Left ventricle myocardium inferior (tissue), 1 donor: ENCODE measurements at places on chromosomes 7 and 10.

DNA sequence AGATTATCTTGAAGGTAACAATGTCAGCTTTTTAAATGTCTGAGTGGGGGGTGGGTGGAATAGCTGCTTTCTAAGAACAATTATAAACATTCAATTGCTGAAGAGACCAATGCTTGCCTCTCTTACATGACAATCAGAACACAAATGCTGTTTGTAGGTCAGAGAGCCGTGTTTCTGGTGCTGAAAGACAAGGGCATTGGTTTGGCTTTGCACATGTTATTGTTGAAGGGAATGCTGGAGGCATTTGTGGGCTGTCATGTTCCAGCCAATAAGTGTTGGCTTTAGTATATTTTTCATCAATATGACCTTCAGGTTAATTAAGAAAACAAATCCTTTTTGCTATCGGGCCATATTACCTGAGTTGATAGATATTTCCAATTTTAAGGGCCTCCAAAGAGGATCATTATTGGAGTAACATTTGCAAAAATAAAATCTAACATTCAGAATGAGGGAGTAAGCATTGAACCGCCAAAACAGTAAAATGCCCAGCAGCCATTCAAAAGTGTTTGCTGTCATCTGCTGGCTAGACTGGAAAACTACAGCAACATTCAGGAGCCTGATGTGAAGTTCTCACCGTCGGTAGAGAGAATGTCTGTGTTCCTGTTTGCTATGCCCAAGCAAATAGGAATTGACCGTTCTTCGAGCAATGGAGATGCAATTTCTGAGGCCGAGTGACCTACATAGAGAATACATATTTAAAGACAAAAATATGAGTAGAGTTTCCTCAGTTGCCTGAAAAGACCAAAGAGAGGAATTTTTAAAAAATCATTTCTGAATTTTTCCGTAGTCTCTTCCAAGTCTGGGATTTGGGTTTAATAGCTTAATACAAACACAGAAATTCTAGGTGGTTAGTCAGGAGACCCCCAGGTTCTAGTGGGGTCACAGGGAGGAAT, 118.9 kb downstream of the APBB1IP start:
- no peak for DNase-seq

- no peak for DNase-seq
Measured at GRCh38 chr10:78640796-78641636, 427.8 kb upstream of the ZMIZ1 start.

- no peak for DNase-seq
Measured at GRCh38 chr7:93879356-93879755, 11.2 kb downstream of the TFPI2 start.

- DNase-seq: no peak
Measured at GRCh38 chr10:73262105-73262730, 9.8 kb upstream of the MRPS16 start.

DNA sequence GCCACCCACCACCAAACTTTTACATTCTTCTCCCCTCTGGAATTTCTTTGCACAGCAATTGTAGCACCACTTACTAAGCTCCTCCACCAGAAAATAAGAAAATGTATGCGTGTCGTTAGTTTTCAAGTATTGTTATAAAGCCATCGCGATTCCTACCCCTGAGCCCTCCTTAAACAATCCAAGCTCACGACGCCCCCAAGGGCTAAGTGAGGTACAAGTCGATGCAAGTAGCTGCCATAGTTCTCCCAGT, 1.3 kb downstream of the FRAT2 start:
- DNase-seq: no peak

GRCh38 chr7:141646826-141647480, 55.0 kb downstream of the DENND11 start:
- DNase-seq: no peak

DNA sequence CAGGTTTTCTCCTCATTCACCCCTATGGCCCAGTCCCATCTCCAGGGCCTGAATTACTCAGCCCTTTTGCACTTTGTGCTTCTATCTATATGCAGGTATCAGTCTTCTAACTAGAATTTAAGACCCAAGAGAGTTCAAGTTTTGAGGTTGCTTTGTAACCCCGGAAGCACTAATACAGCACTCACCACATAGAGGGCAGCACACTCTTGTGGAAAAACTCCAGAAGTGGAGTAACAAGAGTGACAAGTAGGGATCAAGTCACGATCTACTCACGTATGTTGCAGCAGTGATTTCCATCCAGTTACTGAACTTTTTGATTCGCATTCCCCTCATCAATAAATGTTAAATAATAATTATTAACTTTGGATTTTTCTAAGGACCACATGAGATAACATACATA, 151.0 kb downstream of the CHCHD3 start:
- DNase-seq: no peak

- no peak for DNase-seq
Measured at GRCh38 chr7:156985101-156985992, 25.1 kb downstream of the MNX1 start.

DNA sequence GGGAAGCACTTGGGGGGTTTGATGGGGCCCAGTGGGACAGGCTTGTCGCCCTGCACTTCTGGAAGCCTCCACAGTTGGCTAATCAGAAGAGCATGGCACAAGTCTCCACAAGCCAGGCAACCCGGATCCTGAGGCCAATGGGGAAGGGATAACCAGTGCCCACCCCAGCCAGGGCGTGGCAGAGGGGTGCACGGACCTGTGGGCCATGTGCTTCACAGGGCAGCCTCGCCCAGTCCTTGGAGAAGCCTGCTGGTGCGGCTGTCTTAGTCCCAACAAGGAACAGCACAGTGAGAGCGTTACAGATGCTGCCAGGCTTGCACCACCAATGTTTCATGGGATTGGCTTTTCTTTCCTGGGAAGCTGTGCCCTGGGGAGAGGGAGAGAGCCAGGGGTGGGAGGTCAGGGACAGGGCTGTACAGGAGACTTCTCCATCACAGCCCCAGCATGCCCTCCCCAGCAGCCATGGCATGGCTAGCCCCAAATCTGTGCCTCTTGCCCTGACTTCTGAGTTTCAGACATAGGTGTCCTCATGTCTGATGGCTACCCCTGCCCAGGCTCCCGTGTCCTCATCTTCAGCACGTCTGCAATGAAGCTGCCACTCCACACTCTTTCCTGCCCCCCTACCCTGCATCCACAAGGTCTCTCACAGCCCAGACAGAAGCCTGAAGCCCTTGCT, 116.0 kb downstream of the PTPN20 start:
- no peak for DNase-seq

DNA sequence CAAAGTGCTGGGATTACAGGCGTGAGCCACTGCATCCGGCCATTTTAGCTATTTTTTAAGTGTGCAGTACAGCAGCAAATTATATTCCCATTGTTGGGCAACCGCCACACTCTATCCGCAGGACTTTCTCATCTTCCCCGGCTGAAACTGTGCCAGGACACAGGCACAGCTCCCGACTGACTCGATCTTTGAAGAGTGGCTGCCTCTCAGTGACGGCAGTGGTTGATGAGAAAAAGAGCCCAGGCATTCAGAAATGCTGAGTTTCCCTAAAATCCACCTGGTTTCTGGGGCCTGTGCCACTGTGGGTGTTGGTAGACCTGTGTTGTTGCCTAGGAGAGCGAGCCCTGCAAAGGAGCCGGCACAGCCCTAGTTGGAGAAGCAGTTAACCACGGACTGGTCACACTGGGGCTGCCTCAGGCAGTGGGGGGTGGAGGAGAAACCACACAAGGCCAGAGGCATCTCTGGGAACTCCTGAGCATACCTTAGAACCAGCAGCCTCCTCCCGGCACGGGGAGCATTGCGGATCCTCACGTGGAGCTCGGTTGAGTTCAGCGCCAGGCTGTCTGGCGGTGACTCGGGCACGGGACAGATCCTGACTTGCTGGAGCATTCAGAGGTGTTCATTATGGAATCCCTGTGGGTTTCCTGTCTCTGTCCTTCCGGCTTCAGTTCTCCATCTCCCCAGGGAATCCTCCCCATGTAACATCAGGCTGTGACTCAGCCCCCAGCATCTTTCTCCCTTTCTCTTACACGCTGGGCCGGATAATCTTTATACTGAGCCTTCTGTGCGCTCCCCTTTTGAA, 16.2 kb downstream of the PFKFB3 start:
- DNase-seq: no peak

GRCh38 chr10:96670786-96671185, 49.5 kb downstream of the PIK3AP1 start:
- no peak for DNase-seq

- no peak for DNase-seq
Measured at GRCh38 chr10:100345570-100346330, 1.3 kb upstream of the SCD start.

GRCh38 chr10:72315611-72316385, 38.9 kb downstream of the DNAJB12 start:
- DNase-seq: no peak

GRCh38 chr10:4448030-4448429, 378.0 kb upstream of the AKR1E2 start:
- no peak for DNase-seq

DNA sequence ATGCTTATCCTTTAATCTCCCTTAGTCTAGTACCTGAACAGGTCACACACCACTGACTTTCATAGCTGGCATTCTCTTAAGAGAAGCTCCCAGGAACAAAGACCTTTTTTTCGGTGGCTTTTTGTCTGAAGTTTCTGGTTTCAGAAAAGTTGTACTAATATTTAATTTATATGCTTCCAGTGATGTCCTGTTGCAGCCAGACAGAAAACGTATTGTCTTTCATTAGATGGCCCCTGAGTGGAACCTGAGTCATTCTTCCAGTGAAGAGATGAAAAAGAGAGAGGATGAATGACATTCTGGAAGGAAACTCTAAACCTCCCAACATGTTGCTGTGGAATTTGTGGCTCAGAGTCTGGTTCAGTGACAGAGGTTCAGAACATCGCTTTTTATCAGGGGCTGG, 274.8 kb upstream of the TAC1 start:
- DNase-seq: no peak

GRCh38 chr7:118372530-118372929, 148.0 kb downstream of the ANKRD7 start:
- DNase-seq: no peak

GRCh38 chr7:137934176-137934826, 67.6 kb downstream of the CREB3L2 start:
- DNase-seq: no peak

- no peak for DNase-seq
Measured at GRCh38 chr10:58742141-58742540, 229.5 kb downstream of the BICC1 start.

- DNase-seq: no peak
Measured at GRCh38 chr10:27440478-27440877, 63.6 kb upstream of the RAB18 start.

GRCh38 chr7:142379201-142379885, 121.5 kb upstream of the PRSS58 start:
- no peak for DNase-seq

GRCh38 chr7:39838326-39838725, 111.7 kb upstream of the CDK13 start:
- DNase-seq: no peak

DNA sequence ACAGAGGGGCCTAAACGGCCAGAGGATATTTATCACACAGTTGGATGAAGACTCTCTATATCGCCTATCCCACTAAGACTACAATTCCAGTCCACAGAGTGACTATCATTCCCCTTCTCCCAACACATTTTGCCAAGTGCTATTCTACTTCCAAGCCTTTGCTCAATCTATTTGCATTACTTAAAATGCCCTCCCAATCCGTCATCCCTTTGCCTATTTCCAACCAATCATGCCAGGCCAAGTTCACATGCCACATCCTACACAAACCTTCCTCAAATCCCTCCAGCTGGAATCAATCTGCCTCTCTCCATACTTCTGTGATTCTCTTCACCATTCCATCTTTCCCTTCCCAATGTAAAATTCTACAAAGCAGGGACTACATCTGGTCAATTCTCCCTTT, 38.2 kb downstream of the SMURF1 start:
- DNase-seq: no peak

DNA sequence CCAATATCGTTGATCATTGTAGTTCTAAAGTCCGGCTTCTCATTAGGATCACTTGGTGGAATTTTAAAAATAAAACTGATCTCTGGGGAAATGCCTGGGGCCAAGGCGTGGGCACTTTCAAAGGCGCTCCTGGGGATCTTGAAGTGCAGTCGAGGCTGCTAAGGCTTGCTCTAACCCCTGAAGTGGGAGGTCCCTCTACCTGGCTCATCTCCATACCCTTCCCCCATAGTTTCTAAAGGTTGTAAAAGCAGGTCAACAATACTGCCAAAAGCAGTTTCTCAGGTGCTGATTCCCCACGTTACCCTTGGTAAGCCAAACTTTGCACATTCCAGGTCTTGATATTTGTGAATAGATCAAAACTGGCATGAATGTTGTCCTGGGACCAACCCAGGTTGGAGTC, 79.0 kb upstream of the SP8 start:
- no peak for DNase-seq

DNA sequence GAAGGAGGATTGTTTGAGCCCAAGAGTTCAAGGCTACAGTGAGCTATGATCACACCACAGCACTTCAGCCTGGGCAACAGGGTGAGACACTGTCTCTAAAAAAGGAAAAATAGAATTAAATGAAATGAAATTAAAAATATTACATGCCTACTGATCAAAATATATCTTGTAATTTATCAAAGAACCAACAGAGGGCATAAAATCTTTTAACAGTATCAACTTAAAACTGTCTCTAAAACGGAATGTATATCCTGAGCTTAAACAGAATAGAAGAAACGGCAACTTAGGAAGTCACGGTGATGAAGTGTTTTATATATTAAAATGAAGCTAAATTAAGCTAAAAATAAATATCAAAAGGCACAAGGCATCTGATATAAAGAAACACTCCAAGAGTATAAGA, 78.8 kb downstream of the MTPAP start:
- DNase-seq: no peak

GRCh38 chr10:112810711-112811151, 139.3 kb upstream of the TCF7L2 start:
- DNase-seq: no peak

DNA sequence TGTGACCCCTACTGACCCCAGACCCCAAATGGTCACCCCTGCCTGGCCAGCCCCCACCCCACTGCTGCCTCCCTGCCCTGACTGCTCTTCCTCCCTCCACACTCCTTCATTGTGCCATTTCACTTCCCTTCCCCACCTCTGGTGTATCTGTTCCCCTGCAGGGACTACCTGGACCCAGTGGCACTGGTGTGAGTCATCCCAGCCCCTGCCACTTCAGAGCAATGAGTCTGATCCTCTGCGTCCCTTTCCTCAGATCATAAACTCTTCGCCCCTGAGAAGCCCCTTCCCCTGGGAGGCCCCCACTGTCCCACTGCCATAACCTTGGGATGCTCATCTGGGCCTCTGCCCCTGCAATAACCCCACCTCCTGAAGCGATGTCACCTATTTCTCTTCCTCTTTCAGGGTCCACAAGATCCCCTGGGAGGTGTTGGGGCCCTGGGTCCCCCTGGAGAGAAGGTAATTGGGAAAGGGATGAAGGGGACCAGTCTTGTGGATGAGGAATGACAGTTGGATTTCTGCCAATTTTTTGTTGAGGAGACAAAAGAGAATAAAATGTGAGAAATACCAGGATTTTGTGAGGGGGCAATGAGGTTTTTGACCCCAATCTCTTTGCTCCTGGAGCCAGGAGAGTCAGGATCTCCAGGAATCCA, 19.1 kb upstream of the VOPP1 start:
- DNase-seq: no peak

DNA sequence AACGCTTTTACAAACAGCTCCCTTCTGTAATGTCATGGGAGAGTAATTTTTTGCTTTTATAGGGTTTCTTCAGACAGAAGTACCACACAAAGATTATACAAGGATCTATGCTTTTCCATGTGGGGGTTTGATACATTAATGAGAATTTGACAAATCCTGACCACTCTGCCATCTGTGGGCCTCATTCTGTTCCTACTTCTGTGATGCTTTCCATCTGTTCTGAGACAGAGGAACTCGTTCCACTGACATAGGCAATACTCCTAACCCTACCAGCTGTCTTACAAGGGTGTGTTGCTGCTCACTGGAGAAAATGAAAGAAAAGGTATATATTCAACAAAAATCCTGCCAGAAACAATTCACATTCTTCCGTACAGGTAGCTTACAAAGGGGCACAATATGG, 59.4 kb upstream of the NAMPT start:
- DNase-seq: no peak
